ENCODE measurements at places on chromosomes 1 and 21. TPM values are rescaled to one million over a fixed set of nuclear protein-coding genes. Genes with fewer than 3 reads are reported as not detected.

The CHIA gene
- not detected for total RNA-seq

The SPATA46 gene
- not detected for total RNA-seq

The FCRL5 gene
- not detected for total RNA-seq

The SPRR2A gene
- not detected for total RNA-seq

The TTC22 gene
- not detected for total RNA-seq

The STYXL2 gene
- not detected for total RNA-seq

The RHBG gene
- not detected for total RNA-seq

DNA sequence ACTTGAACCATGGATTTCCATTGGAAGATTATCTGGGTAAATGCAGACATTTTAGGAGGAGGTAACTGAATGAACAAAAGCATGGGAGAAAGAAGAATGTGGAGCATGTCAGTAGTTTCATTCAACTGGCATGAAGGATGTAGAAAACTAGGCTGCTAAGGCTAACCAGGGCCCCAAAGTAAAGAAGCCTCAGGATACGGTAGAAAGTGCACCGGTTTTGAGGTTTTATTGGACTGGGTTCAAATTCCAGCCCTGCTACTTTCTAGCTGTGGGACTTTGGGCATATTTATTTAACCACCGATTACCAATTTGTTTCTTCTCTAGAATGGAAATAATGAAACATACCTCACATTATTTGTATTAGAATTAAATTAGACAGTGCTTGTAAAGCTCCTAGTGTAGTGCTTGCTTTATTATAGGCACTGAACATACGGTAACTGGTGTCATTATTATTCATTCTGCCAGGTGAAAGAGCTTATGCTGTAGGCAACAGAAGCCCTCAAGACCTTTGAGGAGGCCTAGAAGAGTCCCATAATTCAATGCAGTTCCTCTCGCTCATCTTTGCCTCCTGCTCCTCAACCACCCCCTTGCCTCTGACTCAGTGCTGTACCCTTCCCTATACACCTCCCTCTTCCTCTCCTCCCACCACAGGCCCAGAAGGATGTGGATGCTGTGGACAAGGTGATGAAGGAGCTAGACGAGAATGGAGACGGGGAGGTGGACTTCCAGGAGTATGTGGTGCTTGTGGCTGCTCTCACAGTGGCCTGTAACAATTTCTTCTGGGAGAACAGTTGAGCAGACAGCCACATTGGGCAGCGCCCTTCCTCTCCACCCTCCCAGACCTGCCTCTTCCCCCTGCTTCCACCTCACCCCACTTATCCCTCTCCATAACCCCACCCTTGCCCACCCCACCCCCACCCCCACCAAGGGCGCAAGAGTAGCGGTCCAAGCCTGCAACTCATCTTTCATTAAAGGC, 2.5 kb upstream of the CHTOP start:
- no peak overlapping the region for H3K4me3 ChIP-seq
- H3K4me1 ChIP-seq, result peaks cover 9% of the 10 kb centered on the region
- no peak for DNase-seq
- H3K27me3 ChIP-seq, result no peaks in the 10 kb centered on the region
- H3K27ac ChIP-seq, result no peak overlapping the region
- H3K36me3 ChIP-seq, result peaks cover 6% of the 10 kb centered on the region

DNA sequence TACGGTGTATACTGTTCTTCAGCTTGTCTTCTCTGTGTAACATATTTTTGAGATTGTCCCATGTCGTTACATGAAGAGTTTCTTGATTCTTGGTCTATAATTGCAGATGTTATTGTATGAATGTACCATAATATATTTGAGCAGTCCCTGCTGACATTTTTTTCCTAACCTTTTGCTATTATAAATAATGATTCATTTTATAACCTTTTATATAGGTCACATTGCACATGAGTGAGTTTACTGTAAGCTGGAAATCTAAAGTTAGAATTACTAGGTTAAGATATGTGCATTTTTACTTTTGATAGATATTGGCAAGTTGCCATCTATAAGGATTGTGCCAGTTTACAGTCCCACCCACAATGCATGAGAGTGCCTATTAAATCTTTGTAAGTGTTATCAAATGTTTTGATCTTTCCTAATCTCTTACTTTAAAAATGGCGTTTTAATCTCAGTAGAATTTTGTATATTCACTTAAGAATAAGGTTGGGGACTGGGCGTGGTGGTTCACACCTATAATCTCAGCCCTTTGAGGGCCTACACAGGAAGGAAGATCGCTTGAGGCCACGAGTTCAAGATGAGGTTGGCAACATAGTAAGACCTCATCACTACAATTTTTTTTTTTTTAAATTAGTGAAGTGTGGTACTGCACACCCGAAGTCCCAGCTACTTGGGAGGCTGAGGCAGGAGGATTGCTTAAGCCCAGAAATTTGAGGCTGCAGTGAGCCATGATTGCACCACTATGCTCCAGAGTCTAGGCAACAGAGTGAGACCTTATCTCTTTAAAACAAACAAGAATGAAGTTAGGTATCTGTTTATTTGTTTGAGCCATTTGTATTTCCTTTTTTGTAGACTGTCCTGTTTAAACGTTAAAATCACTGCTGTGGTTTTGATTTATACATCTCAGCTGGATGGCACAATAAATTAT, 36.5 kb downstream of the ZMYM1 start:
- no peak overlapping the region for H3K4me3 ChIP-seq
- H3K4me1 ChIP-seq, result peaks cover 2% of the 10 kb centered on the region
- no peaks in the 10 kb centered on the region for H3K27me3 ChIP-seq

- no peak overlapping the region for H3K4me3 ChIP-seq
- H3K4me1 ChIP-seq, result no peaks in the 10 kb centered on the region
- no peaks in the 10 kb centered on the region for H3K36me3 ChIP-seq
- H3K27me3 ChIP-seq, result no peaks in the 10 kb centered on the region
Measured at GRCh38 chr1:1122078-1122811, 6.4 kb upstream of the C1orf159 start.

DNA sequence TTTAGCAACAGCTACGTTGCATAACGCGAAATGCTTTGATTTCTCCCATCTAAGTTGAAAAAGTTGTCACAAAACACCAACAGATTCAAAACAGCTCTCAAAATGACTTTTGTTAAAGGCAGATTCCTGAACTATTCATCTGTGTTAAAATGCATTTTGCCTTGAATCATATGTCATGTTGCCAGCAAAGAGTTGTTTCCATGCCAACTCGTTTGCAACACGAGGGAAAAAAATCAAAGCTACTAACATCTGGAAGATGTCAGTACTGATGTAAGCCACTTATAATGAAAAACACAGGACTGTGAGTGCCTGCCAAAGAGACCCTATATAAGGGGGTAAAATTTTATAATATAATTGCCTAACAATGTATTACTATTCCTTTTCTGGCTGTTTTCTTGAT, 182.7 kb upstream of the PTBP2 start:
- H3K36me3 ChIP-seq, result no peaks in the 10 kb centered on the region
- H3K4me3 ChIP-seq, result no peak overlapping the region
- DNase-seq, result peak; percentile 94
- peaks cover 8% of the 10 kb centered on the region for H3K4me1 ChIP-seq

DNA sequence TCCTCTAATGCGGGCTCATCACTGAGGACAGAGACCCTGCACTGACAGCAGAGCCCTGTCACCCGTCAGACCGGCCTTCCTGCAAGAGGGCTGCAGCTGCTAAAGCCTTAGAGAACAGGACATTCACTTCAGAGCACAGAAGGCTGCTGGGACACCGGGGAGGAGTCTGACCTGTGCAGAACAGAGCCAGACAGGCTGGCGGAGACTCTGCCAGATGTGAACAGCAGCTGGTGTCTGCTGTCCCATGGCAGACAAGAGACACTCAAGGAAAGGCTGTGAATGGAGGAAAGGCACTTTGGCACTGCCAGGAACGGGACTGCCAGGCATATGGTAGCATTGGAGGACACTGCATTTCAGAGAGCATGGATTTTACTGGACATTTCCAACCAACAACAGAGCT, 21.4 kb downstream of the MRAP start:
- no peak overlapping the region for H3K4me3 ChIP-seq
- no peaks in the 10 kb centered on the region for H3K27me3 ChIP-seq
- no peak for DNase-seq
- H3K27ac ChIP-seq, result no peak overlapping the region
- H3K36me3 ChIP-seq, result peaks cover 78% of the 10 kb centered on the region

DNA sequence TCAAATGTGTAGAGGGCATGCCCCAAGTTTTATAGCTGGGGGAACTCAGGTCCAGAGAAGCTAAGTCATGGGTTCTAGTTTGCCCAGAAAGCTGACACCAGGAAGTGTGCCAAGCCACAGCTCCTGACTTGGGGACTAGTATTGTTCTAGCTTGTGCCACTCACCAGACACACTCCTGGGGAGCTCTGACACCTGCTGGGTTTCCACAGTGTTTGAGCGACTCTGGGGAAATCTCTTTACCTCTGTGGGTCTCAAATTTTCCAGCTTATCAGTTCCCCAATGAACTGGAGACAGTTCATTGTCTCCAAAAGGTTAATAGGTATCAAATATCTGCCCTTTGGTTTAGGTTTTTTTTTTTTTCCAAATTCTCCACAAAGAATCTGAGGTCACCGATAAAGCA, 4.2 kb downstream of the KISS1 start:
- H3K36me3 ChIP-seq, result no peaks in the 10 kb centered on the region
- no peak overlapping the region for H3K4me3 ChIP-seq
- peaks cover 3% of the 10 kb centered on the region for H3K27me3 ChIP-seq
- DNase-seq, result no peak
- H3K4me1 ChIP-seq, result peaks cover 28% of the 10 kb centered on the region
- no peak overlapping the region for H3K27ac ChIP-seq

GRCh38 chr1:6490181-6491080, 1.0 kb downstream of the PLEKHG5 start:
- DNase-seq, result peak; percentile 68
- peak overlapping the region; percentile 80 for H3K27ac ChIP-seq
- peak overlapping the region; percentile 66 for H3K4me3 ChIP-seq
- no peaks in the 10 kb centered on the region for H3K36me3 ChIP-seq
- no peaks in the 10 kb centered on the region for H3K27me3 ChIP-seq

GRCh38 chr1:43760745-43761317, 53.5 kb downstream of the ST3GAL3 start:
- H3K27me3 ChIP-seq, result no peaks in the 10 kb centered on the region
- H3K4me1 ChIP-seq, result peaks cover 3% of the 10 kb centered on the region
- no peak overlapping the region for H3K27ac ChIP-seq
- DNase-seq, result no peak

DNA sequence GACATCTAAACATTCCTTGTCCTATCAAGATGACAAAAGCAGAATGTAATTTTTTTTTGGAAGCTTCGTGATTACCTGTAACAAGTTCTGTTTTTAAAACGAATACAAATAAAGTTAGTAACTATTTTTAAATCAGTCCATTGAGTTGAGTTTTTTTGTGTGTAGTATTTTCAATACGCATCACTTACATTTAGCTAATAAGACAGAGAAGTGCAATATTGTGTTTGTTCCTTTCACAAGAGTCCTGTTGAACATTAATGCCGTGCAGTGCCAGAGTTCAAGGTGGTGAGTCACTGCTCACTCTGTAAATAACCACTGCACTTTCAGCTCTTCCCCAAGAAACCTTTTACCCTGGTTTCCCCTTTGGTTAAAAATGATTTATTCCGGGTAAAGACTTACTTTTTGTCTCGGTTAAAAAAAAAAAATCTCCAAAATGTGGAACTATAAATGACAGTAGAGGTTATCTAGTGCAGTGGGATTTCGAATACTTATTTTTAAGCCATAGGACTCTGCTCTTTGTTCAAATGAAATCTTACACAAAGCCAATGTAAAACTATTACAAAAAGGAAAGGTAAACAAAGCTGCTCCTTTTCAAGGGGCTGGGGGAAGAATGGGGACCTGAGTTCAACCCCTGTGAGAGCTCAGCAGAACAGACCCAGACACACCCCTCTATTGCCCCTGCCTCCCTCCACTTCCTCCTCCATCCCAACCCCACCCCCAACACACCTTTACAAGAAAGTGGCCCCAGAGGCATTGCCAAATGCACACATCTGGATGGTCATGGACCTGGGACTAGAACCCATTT, 14.8 kb upstream of the NCMAP start:
- H3K27ac ChIP-seq, result no peak overlapping the region
- peak; percentile 78 for DNase-seq
- H3K4me3 ChIP-seq, result no peak overlapping the region
- no peaks in the 10 kb centered on the region for H3K27me3 ChIP-seq
- H3K36me3 ChIP-seq, result no peaks in the 10 kb centered on the region

- H3K4me3 ChIP-seq, result no peak overlapping the region
- no peak for DNase-seq
- H3K36me3 ChIP-seq, result no peaks in the 10 kb centered on the region
- H3K4me1 ChIP-seq, result no peaks in the 10 kb centered on the region
- no peak overlapping the region for H3K27ac ChIP-seq
Measured at GRCh38 chr1:244881552-244882280, 17.4 kb upstream of the HNRNPU start.

DNA sequence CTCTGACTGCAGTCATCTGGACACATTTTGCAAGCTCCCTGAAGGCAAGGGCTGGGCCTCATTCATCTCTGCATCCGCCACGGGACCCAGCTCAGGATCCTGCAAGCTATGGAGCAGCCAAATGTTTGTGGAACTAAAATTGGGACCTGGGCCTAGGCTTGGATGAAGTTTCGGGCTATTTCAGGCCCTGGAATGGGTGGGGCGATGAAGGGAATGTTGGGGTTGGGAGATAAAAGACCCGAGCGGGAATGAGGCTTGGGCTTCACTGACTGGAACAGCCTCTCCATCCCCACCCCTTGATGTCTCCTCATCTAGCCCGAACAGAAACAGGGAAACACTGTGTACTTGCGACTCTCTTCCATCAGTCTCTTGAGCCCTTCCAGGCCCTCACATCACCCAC, 7.3 kb upstream of the AHCYL1 start:
- H3K4me1 ChIP-seq, result peaks cover 27% of the 10 kb centered on the region
- H3K36me3 ChIP-seq, result no peaks in the 10 kb centered on the region
- H3K27ac ChIP-seq, result no peak overlapping the region
- H3K4me3 ChIP-seq, result no peak overlapping the region
- no peak for DNase-seq

DNA sequence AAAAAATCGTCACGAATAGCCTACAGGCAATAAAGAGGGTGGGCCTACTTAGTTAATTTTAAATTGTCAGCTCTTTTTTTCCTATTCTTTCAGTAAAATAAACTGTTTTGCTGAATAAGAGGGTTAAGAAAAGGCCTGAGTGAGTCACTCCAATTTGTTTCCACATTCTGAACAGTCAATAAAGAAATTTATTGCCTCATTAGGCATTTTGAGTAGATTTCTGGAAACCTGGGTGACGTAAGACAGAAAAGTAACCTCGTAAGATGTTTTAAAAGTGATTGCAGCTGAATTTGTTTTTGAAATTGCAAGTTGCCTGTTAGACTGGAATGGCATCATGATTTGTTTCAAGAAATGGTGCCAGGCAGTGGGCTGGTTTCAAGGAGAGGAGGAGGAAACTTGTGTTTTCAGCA, 439.3 kb downstream of the USP25 start:
- no peak overlapping the region for H3K4me3 ChIP-seq
- DNase-seq, result peak; percentile 8
- no peaks in the 10 kb centered on the region for H3K4me1 ChIP-seq
- H3K36me3 ChIP-seq, result no peaks in the 10 kb centered on the region
- H3K27ac ChIP-seq, result no peak overlapping the region

GRCh38 chr1:25550683-25551310, 7.4 kb downstream of the LDLRAP1 start:
- peak; percentile 22 for DNase-seq
- no peak overlapping the region for H3K4me3 ChIP-seq
- peaks cover 17% of the 10 kb centered on the region for H3K4me1 ChIP-seq
- H3K27ac ChIP-seq, result no peak overlapping the region
- peaks cover 2% of the 10 kb centered on the region for H3K36me3 ChIP-seq

Data from IMR-90 (cell line).